ENCODE measurements at places on chromosomes 1 and 21. TPM values are rescaled to one million over a fixed set of nuclear protein-coding genes. Genes with fewer than 3 reads are reported as not detected.

Gene LZIC
- total RNA-seq, result 28.8 TPM

Gene OR6K3
- not detected for total RNA-seq

Gene PTCH2
- 1.5 TPM for total RNA-seq

Gene DNAJC8
- 144 TPM for total RNA-seq

Gene SNX7
- total RNA-seq, result 37.5 TPM

Gene NR1I3
- 0.20 TPM for total RNA-seq

Gene GLIS1
- total RNA-seq, result 1.8 TPM

GRCh38 chr1:53572065-53572814 is 113.0 kb downstream of the DMRTB1 start:
- DNase-seq, result peak; percentile 70

DNA sequence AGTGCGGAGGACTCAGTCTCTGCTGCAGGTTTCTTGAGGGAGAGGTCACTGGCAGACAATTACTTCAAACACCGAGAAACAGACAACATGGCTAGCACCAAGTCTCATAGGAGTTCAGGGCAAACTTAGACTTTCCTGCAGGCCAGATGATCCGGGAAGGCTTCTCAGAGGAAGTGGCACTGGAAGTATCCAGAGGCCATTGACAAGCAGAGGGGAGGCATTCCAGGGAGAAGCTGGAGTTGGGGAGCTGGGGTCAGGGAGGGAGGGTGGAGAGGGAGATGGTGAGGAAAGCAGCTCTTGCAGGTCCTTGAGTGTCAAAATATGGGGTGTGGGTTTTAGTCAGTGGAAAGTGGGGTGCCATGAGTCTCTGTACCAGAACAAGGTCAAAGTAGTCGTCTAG is 147.9 kb downstream of the KAZN start:
- DNase-seq, result peak; percentile 59

DNA sequence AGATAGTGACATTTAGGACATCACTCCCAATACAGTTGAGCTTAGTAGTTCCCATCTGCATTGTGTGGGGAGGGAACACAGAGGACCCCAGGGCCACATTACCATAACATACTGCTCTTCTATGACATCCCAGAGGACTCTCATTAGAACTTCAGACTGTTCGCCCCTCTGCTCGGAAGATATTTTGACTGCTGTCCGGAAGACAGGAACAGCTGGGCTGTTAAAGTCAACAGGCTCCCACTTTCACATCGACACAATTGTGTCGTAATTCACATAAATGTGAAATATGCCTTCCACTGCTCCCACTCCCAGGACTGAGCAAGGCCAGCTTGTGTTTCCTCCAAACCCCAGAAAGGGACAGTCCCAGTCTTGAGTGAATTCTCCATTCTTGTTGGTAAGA is 158.4 kb downstream of the SEC16B start:
- DNase-seq, result no peak

DNA sequence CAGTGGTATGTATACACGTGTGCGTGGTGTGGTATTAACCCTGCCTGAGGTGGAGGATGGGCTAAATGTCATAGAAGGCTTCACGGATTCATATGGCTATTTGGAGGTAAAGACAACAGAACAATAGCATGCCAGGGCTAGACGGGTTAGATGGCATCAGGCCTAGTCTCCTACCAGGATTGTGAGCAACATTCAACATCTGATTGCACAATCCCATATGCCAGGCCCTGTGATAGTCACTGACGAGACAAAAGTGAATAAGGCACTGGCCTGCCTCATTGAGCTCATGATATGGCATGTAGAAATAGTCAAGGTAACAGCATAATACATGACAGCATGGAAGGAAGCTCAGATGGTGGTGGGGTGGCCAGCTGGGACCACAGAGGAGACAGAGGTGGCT is 167.1 kb upstream of the BEND5 start:
- DNase-seq, result no peak

DNA sequence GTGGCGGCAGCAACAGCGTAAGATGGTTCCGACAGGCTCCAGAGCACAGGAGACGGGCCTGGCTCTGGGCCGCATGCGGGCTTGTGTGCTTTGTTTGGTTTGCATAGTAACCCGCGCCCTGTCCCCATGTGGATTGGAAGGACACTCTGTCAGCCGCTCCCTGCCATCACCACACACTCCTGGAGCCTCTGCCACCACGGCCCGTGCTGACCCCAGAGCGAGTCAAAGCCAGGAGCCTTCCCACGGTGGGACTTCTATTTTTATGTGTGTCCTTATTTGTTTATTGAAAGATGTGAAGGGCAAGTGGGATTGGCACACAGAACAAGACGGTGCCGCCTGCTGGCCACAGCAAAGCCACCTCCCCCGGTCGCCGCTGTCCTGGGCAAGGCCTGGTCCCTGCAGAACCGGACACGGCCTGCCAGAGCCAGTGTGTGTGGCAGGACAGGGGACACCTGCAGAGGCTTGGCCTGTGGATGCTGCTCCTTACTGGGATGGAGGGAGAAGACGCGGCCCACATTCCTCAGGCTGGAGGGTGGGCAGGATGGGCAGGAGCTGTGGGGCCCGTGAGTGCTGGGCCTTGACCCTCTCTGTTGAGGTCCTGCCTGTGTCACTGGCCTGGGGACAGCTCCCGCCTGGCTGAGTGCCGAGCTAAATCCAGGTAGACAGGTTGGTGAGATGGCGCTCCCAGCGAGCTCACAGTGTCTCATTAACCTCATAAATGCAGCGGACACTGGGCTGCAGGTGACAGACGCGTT is 64.4 kb downstream of the AGPAT3 start:
- peak; percentile 60 for DNase-seq

DNA sequence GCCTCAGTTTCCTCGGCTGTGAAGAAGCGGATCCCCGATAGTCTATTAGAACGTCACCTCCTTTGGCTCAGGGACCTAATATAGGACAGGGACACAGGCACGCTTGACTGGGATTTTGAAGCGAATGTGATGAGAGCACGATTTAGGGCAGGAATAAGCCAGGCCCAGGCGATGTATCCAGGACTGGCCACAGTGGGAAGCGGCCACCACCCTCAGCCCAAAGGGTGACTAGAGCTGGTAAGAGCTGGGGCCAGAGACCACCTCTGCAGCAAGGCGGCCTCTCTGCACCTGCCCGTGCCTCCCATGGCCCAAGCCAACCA is 100.0 kb upstream of the VAMP3 start:
- no peak for DNase-seq

- DNase-seq, result no peak
Observed at GRCh38 chr1:230105245-230105753, 38.3 kb downstream of the GALNT2 start.

DNA sequence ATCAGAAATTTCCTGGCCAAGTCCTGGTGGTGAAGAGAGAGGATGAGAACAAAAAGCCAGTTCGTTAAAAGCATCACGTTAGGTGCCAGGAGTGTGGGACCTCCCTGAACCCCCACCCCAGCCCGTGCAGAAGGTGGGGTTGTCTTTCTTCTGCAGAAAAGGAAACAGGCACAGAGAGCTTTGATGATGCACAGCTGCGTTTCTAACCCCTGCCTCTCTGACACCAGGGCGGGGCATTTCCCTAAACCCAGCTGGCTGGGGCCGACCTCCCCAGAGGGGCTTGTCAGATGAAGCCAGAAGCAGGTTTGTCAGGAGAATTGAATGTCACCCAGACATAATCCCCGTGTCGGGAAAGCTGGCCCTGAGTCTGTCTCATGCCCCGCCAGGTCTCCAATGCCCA is 189.3 kb upstream of the EDN2 start:
- no peak for DNase-seq

GRCh38 chr1:93659822-93660503 is 21.7 kb downstream of the BCAR3 start:
- no peak for DNase-seq

GRCh38 chr1:100362821-100363466 is 10.6 kb downstream of the CDC14A start:
- peak; percentile 75 for DNase-seq

- no peak for DNase-seq
Observed at GRCh38 chr1:145959957-145960467, 2.2 kb upstream of the LIX1L start.

- DNase-seq, result no peak
Observed at GRCh38 chr1:21795075-21795474, 12.1 kb upstream of the USP48 start.

- DNase-seq, result no peak
Observed at GRCh38 chr1:44282704-44283426, 69.6 kb downstream of the DMAP1 start.

DNA sequence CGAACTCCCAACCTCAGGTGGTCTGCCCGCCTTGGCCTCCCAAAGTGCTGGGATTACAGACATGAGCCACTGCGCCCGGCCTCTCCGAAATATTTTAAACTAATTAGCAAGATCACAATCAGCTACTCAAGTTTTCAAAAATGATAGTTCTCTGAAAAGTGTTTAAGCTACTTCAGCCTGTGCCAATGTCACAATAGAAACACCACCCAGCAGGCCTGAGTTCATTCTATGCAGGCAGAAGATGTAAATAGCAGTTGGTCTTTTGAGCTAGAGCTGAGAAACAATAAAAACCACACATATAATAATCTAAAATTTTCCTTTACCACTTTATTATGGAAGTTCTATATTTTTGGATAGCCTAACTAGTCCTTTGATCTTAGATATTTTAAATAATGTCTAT is 96.1 kb downstream of the LRRC40 start:
- no peak for DNase-seq

All from endodermal cell (in vitro differentiated cells).